Aorta (tissue), 5 donors: ENCODE measurements at places on chromosomes 7 and 10.
A peak's percentile ranks its signal among the peaks of the same experiment; 100 is the strongest.

DNA sequence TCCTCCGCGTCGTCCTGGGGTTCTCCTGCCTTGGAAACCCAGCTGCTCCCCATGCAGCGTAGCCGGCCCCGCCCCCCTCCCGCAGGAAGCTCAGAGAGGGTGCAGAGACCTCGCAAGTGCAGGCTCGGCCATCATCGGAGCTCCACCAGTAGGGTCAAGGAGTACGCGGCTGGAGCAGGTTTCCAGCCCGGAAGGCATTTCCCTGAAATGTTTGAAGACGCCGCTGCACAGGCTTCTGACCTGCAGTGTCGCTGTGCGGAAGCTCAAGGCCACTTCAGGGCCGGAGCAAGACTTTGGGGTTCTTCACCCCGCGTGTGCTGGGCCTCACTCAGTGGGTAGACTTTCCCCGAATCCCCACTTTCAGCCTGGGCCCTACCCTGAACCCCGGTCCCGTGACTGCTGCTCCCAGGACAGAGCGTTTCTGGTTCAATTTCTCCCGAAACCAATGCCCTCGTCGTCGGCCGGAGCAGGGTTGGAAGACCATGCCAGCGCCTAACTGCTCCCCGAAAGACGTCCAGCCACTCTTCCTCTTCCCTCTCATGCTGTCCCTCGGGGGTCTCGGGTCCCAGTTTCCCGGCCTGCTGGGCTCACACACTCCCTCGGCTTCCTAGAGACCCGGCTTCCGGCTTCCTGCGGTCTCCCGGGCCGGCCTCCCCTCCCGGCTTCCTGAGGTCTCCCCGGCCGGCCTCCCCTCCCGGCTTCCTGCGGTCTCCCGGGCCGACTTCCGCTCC, 52.1 kb downstream of the INSIG1 start:
- DNase-seq = peak; percentile 59

DNA sequence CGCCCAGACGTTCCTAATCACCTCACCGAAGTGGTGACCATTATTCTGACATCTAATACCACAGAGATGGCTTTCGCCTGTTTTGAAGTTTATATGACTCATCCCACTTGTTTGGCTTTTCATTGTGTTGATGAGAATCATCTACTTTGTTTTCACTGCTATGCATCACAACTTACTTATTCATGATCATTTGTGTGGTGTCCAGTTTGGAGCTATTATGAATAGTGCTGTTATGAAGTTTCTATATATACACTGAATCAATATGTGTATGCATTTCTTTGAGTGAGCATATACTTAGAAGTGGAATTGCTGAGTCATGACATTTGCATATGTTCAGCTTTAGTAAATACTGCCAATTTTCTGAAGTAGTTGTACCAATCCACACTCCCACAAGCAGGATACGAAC, 38.6 kb upstream of the TNKS2 start:
- DNase-seq = no peak

GRCh38 chr10:25758041-25758457, 176.0 kb upstream of the MYO3A start:
- no peak for DNase-seq

DNA sequence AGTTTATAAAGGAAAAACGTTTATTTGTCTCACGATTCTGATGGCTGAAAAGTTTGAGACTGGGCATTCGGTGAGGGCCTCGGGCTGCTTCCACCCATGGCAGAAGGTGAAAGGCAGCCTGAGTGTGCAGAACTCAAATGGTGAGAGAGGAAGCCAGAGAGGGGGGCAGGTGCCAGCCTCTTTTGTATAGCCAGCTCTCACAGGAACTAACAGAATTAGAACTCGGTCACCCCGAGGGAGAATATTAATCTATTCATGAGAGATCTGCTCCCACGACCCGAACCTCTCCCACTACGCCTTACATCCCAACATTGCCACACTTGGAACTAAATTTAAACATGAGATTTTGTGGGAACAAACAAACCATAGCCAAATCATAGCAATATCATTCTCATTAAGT, 112.6 kb downstream of the ZPBP start:
- no peak for DNase-seq

DNA sequence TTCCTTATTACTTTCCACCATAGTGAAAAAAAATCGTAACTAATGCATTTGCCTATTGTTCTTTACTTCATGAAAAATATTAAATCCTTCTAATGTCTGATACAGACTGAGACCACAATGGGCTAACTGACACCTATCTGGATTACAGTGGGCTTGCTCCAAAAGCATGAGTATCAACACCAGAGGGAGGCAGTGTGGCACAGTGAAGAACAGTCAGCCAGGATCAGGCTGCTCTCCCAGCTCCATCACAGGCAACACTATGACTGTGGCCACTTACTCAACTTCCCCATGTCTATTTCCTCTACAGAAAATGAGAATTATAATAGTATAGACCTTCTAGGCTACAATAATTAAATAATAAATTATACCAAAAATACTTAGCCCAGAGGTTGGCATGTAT, 97.2 kb downstream of the SLC25A13 start:
- DNase-seq = no peak

DNA sequence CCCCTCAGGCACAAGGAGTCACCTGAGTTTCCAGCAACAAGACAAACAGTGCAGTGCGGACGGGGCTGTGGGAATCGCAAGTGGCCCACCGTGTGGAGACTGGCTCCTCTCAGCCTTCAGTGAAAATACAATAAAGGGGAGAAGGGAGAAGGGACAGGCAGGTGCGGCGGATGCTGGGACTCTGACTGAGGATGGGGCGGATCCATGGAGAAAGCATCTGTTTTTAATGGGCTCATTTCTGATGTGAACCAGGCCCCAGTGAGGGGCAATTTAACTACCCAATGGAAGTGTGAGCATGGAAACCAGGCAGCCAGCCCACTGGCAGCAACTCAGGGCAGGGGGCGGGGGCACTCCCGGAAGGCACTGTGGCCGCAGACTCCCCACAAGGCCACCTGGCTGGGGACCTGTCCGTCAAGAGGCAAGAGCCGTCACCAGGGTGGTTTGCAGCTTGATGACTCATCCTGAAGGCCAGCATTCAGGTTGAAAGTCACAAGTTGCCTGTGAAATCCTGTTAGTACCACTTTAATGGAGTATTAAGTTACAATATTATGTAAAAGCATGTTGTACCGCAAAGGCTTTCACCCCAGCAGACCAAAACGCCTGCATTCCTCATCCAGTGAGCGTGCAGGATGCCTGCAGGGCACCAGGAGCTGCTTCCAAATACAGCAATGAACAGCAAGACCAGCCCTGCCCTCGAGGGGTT, 476.4 kb downstream of the PTPRN2 start:
- peak; percentile 51 for DNase-seq

DNA sequence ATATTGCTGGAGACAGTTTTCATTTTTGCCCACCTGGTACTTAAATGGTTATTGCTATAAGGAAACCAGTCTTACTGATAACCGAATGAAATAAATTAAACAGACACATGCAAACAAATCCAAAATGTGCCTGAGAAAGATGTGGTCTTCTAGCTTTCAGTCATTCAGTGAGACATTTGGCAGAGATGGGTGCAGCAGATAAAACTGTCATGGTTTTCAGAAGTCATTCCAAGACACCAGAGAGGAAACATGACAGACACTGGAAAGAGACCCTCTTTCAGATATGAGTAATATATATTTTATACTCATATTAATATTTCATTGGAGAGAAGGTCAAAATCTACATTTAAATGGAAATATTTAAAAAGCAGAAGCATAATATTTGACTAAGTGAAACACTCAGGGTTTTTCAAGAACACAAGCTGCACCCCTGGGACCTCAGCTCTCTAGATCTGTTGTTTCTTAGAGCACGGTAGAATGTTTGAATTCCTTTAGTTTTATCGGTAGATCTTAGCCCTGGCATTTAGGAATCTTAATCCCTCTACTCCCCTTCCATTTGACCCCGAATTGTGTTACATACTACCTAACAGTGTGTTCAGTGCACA, 246.1 kb downstream of the AUTS2 start:
- no peak for DNase-seq

DNA sequence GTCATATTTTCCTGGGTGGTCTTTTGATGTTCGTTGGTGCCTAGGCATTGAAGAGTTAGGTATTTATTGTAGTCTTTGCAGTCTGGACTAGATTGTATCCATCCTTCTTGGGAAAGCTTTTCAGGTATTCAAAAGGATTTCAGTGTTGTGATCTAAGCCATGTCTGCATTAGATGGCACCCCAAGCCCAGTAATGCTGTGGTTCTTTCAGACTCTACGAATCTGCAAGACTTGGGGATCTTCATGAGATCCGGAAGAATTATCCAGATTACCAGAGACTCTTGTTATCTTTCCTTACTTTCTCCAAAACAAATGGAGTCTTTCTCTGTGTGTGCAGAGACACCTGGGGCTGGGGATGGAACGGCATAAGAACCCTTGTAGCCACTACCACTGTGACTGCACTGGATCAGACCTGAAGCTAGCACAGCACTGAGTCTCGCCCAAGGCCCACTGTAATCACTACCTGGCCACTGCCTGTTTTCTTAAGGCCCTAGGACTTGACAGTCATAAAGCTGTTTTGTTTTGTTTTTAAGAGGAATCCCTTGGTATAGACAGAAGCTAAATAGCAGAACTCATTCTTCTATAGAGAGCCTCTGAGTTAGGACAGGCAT, 75.5 kb downstream of the MARCHF5 start:
- DNase-seq = no peak

DNA sequence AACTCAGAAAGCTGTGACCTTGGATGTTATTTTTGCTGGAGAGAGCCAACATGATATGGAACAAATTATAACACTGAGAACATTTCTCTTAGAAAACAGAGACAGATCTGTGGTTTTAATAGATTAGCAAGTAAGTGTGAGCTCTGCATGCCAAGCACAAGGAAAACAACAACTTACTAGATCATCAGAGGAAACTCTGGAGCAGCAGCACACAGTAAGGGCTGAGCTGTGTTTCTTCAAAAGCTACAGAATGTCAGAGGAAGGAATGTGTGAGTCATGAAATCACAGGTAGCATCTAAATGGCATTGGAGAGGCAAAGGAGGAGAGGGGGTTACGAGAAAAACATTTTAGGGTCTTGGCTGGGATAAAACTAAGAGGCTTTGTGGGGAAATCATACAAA, 283.4 kb upstream of the FZD8 start:
- DNase-seq = no peak

GRCh38 chr7:5637415-5637814, 144.0 kb downstream of the RNF216 start:
- no peak for DNase-seq

DNA sequence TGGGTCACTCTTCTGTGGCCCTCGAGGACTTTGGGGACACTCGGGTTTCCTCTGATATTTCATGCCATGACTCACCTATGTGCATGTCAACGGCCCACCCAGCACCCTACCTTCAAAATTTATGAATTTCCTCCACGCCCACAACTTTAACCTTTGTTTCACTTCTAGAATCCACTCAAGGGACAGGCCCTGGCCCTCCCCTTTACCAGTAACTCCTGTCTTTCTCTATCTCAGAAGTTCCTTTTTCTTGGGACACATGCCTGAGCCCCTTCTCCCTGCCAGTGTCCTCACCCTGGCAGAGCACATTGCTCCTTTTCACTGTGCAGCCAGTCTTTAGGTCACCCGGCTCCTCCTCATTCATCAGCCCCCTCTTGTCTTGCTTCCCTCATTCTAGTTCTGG, 282.5 kb upstream of the KLF6 start:
- DNase-seq = no peak

- no peak for DNase-seq
Observed at GRCh38 chr7:130853503-130854279, 119.7 kb upstream of the KLF14 start.

GRCh38 chr7:151271699-151272355, 23.3 kb upstream of the SMARCD3 start:
- peak; percentile 59 for DNase-seq

- DNase-seq = no peak
Observed at GRCh38 chr10:117262903-117263293, 22.0 kb downstream of the SLC18A2 start.

GRCh38 chr10:131731780-131732630, 168.8 kb upstream of the PPP2R2D start:
- no peak for DNase-seq

DNA sequence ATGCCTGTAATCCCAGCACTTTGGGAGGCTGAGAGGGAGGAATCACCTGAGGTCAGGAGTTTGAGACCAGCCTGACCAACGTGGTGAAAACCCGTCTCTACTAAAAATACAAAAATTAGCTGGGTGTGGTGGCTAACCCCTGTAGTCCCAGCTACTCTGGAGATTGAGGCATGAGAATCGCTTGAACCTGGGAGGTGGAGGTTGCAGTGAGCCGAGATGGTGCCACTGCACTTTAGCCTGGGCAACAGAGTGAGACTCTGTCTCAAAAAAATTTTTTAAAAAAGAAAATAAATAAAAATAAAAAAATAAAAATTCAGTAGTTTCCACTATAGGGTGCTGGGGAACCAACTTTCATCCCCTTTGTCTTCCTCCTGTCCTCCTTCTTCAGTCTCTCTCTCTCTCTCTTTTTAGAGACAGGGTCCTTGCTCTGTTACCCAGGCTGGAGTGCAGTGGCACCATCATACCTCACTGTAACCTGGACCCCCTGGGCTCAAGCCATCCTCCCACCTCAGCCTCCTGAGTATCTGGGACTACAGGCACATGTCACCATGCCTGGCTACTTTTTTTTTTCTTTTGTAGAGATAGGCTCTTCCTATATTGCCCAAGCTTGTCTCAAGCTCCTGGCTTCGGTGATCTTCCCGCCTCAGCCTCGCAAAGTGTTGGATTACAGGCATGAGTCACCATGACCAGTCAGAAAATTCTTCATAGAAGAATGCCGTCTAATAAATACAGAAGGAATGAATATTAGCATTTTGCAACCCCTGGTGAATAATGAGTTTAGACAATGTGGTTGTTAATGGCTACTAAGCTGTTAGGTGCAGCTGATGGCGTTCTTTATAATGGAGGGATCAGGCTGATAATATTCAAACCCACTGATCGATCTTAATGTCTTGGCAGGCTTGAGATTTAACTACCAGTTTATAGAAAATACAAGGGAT, 20.6 kb downstream of the RBM20 start:
- no peak for DNase-seq

- peak; percentile 39 for DNase-seq
Observed at GRCh38 chr10:86164960-86165630, 201.5 kb downstream of the GRID1 start.

- peak; percentile 75 for DNase-seq
Observed at GRCh38 chr7:98240961-98241673, 10.9 kb downstream of the TECPR1 start.

- no peak for DNase-seq
Observed at GRCh38 chr7:105943486-105943885, 19.6 kb upstream of the CDHR3 start.

DNA sequence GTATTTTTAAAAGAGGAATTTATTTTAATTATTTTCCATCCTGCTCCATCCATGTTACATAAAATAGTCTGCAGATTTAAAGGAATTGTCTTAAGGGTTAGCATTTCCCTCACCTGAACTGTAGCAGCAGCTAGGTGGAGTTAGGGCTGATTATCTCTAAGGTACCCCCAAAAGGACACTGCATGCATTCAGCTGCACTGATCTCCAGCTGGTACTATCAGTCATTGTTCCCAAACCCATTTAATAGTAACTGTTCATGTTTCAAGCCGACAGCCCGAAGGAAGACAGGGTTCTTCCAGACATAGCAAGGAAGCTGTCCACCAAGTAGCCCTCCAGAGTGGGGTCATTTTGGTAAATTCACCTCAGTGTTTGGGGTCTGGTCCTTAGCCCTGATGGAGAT, 48.7 kb downstream of the FAM171A1 start:
- no peak for DNase-seq

- no peak for DNase-seq
Observed at GRCh38 chr7:51352174-51353100, 35.8 kb upstream of the COBL start.
